ENCODE measurements at places on chromosomes 5 and 9. TPM values are rescaled to one million over a fixed set of nuclear protein-coding genes. Genes with fewer than 3 reads are reported as not detected.

FOXD4L6 gene
- total RNA-seq = not detected

GAS1 gene
- total RNA-seq = 7.4 TPM

MUSK gene
- 0.66 TPM for total RNA-seq

LCN6 gene
- not detected for total RNA-seq

RMRP gene
- 162,287 TPM for total RNA-seq

PCDHGA12 gene
- 13.7 TPM for total RNA-seq

PIP5KL1 gene
- 2.5 TPM for total RNA-seq

NUTM2G gene
- not detected for total RNA-seq

CSF1R gene
- not detected for total RNA-seq

ADAMTS2 gene
- total RNA-seq = 27.0 TPM

EIF4E1B gene
- total RNA-seq = not detected

SLC25A2 gene
- not detected for total RNA-seq

CNTNAP3B gene
- not detected for total RNA-seq

SPATA31D4 gene
- total RNA-seq = not detected

FAM78A gene
- 0.33 TPM for total RNA-seq

TMEM171 gene
- under 0.01 TPM for total RNA-seq

ROPN1L gene
- total RNA-seq = 0.17 TPM

ERGIC1 gene
- 113 TPM for total RNA-seq

DAP gene
- total RNA-seq = 24.7 TPM

GADD45G gene
- 2.3 TPM for total RNA-seq

PCDHGA2 gene
- total RNA-seq = 4.5 TPM

PRRX2 gene
- 4.6 TPM for total RNA-seq

C5 gene
- total RNA-seq = 7.3 TPM

CD14 gene
- 4.1 TPM for total RNA-seq

SLC4A9 gene
- total RNA-seq = not detected

ABITRAM gene
- total RNA-seq = 8.8 TPM

STRBP gene
- total RNA-seq = 4.9 TPM

LCP2 gene
- not detected for total RNA-seq

CD72 gene
- total RNA-seq = 1.0 TPM

CAPSL gene
- total RNA-seq = 0.33 TPM

EFNA5 gene
- total RNA-seq = 3.5 TPM

PHYHD1 gene
- total RNA-seq = 20.0 TPM
